Progenitor cell of endocrine pancreas (in vitro differentiated cells): ENCODE measurements at places on chromosomes 12 and 14.

GRCh38 chr12:109010259-109010658, 10.6 kb downstream of the SVOP start:
- DNase-seq = no peak

DNA sequence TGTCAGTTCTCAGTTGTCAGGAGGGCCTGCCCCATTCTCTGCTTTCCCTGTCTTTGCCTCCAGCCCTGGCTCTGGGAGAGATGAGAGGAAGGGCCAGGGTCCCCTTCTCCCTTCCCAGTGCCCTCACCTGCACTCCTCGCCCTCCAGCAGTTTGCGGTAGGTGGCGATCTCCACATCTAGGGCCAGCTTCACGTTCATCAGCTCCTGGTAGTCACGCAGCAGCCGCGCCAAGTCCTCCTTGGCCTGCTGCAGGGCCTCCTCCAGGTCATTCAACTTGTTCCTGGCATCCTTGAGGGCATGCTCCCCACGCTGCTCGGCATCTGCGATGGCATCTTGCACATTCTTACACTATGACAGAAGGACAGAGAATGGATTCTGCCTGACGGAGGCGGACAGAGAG, 5.4 kb downstream of the KRT2 start:
- no peak for DNase-seq

DNA sequence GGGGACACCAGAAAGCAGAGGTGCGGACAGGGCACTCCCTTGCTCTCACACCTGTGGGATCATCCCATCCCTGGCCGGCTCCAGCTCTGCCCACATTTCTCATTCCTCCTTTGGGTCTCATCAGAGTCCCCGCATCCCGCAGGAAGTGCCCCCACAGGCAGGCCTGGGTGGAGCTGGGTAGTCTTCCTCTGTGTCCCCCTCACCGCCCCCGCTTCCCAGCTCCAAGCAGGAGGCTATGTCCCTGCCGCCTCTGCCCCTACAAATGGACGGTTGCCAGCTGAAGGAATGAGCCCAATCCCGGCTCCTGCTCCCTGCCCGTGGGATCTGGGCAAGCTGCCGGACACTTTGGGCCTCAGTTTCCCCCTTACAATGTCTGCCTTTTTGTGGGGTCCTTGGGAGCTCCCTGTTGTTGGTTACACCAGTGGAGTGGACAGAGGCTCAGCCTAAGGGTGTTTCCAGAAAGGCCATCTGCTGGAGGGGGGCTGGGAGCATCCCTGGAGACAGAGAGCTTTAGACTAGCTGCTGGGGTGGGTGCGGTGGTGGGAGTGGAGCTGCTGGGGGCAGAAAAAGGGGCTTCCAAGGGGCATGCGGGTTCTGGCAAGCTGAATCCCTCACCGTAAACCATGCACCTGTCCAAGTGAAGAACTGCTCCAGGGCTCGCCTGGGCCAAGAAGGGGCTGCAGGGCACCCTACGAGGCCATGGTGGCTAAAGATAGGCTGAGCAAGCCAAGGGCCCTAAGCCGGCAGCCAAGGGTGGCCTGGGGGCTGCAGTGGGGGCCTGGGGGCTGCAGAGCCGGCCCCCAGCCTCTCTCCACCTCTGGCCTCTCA, 7.9 kb upstream of the GPR132 start:
- DNase-seq = no peak

- no peak for DNase-seq
Measured at GRCh38 chr14:22497671-22498093, 91.3 kb downstream of the DAD1 start.

GRCh38 chr14:67068251-67068650, 121.0 kb upstream of the GARIN2 start:
- no peak for DNase-seq

DNA sequence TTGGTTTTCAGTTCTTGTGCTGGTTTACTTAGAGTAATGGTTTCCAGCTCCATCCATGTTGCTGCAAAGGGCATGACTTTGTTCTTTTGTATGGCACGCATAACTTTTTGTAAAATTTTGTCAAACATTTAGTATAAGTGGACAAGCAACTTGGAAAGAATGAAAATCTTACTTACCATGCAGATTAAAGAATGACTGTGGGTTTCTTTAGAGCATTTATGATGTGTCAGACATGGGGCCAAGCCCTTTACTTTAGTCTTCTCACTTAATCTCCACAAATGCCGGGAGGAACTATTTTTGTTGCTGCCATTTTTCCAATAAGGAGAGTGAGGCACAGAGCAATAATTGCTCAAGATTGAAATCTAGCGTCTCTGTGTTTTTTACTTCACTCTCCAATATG, 652.5 kb upstream of the TBX3 start:
- no peak for DNase-seq

GRCh38 chr14:73774241-73774570, 60.0 kb upstream of the PNMA1 start:
- DNase-seq = no peak
